ENCODE measurements at places on chromosomes 4 and X.

DNA sequence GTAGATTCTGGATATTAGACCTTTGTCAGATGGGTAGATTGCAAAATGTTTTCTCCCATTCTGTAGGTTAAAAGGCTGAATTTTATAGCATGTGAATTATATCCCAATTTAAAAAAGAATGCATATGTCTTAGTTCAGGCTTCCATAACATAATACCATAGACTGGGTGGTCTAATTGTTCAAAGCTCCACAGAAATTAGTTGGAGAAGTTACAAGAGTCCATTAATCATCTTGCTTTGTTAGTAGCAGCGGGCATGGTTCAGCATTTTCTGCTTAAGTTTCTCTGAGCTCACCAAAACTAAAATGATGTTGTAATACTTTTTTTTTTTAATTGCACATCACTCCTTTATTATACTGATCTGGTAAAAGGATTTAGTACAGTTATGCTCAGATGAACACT, 1.8 kb downstream of the PGAM4 start:
- no peak for DNase-seq

- DNase-seq: no peak
These were observed 22.7 kb downstream of the KLF3 start for GRCh38 chr4:38686682-38687081.

GRCh38 chrX:10387011-10387410, 230.2 kb downstream of the CLCN4 start:
- DNase-seq: no peak

DNA sequence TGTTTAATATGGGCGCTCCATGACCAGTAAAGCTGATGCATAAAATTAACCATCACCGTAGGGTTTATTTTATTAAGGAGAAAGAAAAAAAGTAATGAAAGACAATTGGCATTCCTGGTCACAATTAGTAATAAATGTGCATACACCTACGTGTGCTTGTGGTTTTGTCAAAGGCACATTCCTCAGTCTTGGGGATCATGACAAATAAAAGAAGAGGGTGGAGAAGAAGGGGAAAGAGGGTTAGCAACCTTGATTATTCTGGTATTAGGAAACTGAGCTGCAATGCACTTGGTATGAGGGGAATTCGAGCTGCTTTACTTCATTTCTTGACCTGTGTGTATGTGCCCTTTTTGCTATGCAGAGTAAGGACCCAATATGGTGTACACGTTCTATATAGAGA, 1798.3 kb upstream of the PCDH7 start:
- no peak for DNase-seq

GRCh38 chrX:16119353-16120220, 3.8 kb upstream of the GRPR start:
- DNase-seq: no peak

DNA sequence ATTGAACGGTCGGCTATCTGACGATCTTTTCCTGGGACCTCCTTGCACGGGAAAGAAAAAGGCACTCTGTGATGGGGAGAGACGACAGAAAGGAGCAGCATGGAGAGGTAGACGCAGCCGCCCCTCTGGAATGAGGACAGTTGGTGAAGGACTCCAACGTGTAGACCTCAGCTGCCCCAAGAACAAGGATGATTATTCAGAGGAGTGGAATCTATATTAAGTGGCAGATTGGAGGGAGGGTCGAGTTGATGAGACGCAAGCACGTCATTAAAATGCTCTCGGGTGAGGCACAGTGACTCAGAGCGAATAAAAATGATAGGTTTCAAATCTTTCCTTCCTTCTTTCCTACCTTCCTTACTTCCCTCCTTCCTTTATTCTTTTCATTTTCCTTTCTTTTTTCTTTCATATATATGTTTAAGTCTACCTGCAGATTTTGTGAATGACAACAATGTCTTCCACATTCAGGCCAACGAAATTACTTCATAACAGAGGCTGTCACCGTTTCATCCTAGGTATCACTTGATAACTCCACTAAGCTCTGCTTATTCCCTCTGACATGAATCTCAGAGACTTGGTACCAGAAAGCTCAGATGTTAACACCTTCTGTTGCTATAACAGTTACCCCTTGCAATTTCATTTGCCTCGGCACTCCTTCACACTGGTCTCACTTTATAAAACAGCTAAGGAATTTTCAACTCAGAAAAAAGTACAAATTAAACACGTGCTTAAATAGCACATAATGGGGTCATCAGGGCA, 110.0 kb upstream of the PPARGC1A start:
- DNase-seq: no peak

GRCh38 chrX:56974408-56974807, 20.9 kb downstream of the SPIN3 start:
- DNase-seq: no peak

GRCh38 chr4:19941434-19941833, 310.3 kb upstream of the SLIT2 start:
- DNase-seq: no peak

- no peak for DNase-seq
These were observed 70.4 kb downstream of the DHRSX start for GRCh38 chrX:2430265-2430825.

DNA sequence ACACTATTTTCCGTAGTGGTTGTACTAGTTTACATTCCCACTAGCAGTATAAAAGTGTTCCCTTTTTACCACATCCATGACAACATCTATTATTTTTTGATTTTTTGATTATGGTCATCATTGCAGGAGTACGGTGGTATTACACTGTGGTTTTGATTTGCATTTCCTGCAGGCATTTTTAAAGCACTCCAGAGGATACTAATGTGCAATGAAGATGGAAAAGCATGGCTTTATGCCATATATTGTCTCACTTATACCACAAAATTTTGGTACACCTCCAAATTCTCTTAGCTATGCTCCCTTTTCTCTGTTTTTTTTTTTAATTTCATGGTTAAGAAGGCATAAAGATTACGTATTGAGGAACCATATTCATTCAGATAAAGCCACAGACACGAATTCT, 35.1 kb upstream of the NPY2R start:
- DNase-seq: no peak
